ENCODE measurements at places on chromosomes 6 and 20.

DNA sequence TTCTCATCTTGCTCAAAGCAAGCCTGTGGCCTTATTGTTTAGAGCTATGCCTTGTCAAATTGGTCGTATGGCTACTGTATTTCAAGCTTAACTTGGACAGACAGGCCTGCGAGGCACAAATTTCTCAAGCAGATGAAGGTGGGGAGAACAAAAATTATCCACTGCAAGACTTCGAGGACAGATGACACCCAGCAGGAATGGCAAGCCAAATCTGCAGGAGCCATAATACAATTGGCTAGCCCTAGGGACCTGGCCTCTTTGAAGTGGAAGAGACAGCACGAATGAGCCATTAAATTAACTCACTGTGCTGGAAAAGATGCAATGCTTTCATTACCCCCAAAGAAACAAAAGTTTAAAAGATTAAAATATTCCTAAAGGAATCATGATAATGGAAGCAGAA, 5.0 kb upstream of the BLOC1S5 start:
- DNase-seq, result no peak

GRCh38 chr20:38485041-38485440, 12.4 kb downstream of the RALGAPB start:
- no peak for DNase-seq

DNA sequence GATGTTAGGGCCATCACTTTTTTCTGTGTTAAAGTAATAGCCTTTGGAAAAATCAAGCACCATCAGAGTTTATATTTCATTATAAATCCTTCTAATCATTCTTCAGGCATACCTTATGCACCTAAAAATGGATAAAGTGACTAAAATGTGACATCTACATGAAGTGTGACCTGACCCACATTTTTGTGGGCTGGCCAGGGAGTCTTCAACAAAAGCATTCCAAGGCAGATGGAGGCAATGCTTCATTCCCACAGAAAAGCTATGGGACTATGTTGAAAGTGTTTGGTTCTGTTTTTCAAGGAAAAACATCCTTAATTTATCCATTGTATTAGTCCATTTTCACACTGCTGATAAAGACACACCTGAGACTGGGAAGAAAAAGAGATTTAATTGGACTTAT, 58.8 kb upstream of the LTV1 start:
- no peak for DNase-seq

GRCh38 chr6:109436041-109436440, 4.4 kb downstream of the PPIL6 start:
- no peak for DNase-seq

- DNase-seq, result no peak
These were observed 30.8 kb downstream of the PDE10A start for GRCh38 chr6:165632194-165632593.

DNA sequence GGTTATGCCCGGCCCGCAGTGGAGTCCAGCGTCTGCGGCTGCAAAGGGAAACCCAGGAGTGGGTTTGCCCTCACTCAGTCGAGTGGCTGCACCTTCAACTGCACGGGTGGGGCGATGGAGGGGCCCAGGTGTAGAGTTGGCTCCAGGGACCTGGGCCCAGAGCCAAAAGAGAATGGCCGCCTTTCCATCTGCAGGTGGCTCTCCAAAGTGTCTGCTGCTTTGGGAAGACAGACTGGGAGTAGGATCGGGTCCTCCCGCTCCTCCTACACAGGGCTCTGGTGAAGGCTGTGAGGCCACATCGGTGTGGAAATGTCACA, 80.1 kb downstream of the PTPN1 start:
- no peak for DNase-seq

DNA sequence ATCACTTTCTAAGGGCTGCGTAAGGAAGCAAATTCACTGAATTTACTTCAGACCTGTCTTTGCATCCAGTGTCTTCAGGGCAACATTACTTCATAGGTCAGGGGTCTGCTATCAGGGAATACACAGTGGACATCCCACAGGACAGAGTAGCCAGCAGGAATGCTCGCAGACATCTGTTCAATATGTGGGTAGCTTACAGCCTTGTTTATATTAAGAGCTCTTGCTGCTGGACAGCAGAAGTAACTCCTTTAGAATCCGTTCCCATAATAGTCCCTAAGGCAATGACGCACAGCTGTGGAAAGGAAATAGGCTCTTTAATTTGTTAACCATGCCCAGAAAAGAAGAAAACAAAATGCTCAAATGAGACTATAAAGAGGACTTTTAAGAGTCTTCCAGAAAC, 198.7 kb downstream of the MOXD1 start:
- DNase-seq, result no peak

GRCh38 chr20:38112261-38112929, 52.7 kb downstream of the TGM2 start:
- DNase-seq, result no peak

DNA sequence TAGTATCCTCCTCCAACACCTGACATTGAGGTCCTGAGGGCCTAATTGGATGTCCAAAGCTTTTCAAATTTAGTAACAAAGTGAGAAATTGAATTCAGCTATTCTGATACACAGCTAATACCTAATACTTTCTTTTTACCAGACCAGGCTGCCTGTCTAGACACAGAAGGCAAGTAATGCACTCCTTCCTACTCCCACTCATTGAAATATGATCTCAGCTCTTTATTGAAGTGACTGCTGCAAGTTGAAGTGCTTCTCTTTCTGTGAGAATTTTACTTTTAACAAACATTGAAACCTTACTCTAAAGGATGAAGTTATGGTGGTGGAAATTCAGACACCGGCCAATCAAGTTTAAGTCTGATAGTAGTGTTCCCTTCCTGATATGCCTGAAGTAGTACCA, 90.8 kb upstream of the OGFRL1 start:
- no peak for DNase-seq

- no peak for DNase-seq
These were observed 659.0 kb upstream of the HS3ST5 start for GRCh38 chr6:115001731-115002350.

GRCh38 chr20:7352165-7352564, 584.7 kb downstream of the BMP2 start:
- no peak for DNase-seq

DNA sequence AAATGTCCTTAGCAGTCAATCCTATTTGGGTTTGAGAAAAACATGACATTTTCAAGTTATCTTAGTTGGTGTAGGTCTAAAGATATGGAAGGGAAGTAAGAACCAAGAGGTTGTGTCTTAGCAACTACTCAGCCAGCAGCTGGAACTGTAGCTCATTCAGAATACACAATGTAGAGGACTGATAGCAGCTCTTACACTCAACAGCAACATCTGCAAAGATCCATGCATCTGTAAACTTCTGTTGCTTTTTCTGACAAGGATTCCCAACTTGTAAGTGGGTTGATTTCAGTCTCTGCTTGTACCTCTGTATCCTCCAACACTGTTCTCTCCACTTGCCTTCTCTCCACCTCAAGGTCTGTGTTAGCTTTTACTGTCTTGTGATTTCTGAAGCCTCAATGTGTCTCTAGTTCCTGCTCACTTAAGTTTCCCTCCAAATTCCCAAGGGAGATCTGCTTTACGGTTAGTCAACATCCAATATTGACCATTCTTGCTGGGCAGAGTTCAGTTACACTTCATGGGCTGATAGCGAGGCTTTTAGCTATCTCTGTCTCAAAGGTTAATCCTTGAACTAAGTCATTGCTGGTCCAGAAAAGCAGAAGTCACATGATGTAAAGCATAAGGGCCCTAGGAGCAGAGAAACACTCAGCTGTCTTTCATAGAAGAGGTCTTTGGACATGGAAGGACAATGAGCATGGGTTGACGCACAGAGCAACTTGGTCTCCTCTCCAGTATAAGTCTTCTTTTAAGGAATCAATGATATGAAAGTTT, 71.6 kb upstream of the LGSN start:
- DNase-seq, result no peak

DNA sequence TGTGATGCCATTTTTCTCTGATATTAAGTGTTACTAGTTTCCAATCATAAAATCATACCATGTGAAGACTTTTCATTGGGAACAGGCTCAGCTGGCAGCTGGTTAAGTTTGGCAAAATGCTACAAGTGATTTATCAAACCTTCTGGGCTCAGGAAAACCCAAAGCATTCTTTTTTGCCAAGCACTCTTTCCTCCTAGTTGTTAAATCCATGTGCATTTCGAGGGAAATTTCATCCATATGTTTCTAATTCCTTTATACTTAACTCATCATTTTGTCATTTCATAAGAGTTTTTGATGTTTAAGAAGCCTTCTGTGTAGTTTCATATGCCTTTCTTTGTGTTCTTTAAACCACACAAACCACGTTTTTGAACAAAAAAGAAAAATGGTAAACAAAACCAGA, 217.6 kb upstream of the PDE10A start:
- no peak for DNase-seq

DNA sequence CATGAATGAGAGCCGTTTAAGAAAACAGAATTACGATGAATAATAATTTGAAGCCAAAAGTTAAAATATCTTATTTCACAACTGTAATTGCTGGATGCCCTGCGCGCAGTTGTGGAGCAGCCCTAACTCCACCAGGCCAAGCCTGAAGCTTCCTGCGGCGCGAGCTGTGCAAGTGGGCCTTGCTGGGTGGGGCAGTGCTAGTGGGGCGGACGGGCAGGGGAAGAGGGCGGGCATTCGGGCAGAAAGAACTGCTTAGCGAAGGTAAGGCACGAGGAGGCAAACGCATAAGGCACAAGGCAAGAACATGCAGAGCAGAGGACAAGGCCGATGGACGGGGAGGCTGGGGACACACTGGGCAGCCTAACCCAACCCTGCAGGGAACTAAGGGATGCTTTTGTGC, 2.3 kb downstream of the HLA-DQB2 start:
- DNase-seq, result no peak

GRCh38 chr6:116165596-116165995, 39.7 kb upstream of the COL10A1 start:
- no peak for DNase-seq

- no peak for DNase-seq
These were observed 58.7 kb downstream of the ARHGAP18 start for GRCh38 chr6:129651291-129651691.

DNA sequence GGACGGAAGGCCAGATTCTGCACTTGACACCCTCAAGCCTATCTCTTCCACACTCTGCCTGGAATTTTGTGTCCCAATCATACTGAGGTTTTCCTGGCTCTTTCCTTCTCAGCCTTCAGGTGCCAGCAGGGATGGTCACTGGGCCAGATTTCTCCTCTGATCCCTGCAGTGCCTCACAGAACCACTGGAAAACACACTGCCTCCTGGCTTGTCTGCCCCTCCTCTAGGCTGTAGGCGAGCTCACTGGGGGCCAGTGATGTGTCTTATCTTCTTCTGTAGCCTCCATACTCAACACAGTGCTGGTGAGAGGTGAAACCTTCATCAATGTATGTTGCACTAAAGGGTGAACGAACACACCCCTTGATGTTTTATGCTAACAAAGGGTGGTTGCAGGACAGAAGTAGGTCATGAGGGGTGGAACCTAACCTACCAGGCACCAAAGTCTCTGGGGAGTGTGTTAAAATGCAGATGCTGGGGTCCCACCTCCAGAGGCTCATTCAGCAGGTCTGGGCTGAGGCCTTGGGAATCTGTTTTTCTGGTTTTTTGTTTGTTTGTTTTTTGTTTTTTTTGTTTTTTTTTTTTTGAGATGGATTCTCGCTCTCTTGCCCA, 80.3 kb downstream of the CDH26 start:
- DNase-seq, result no peak

DNA sequence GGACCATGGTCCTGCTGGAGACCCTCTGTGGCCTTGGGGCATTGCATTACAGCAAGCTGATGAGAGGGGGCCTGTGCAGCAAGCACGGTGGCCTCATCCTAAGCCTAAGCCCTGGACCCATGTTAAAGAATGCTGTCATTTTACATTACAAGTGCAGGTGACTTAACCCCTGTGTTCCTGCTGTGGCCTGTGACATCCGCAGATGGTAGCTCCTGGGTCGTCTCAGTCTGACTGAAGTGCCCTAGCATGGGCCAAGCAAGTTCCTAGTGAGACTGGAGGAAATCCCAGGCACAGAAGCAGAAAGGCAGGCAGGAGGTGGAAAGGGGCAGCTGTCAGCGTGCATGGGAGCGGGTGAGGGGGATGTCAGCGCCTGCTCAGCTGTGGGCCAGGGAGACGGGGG, 252.4 kb downstream of the FNDC1 start:
- DNase-seq, result no peak

DNA sequence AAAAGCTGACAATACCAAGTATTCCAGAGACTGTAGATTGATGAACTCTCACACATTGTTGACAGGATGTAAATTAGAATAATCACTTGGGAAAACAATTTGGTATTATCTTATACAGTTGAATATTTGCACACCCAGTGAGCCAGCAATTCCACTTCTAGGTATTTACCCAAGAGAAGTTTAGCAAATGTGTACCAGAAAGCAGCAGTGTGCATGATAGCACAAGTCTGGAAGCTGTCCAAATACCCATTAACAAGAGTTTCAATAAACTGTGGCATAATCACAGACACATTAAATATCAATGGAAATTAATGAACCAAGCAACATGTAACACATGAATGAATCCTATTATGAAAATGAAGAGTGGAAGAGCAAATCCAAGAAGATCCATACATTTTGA, 233.6 kb downstream of the TPBG start:
- no peak for DNase-seq

GRCh38 chr20:14481863-14482262, 144.5 kb upstream of the FLRT3 start:
- DNase-seq, result no peak

GRCh38 chr6:129269076-129269475, 386.1 kb downstream of the LAMA2 start:
- no peak for DNase-seq

GRCh38 chr6:27073441-27073840, 174.1 kb upstream of the PRSS16 start:
- no peak for DNase-seq

DNA sequence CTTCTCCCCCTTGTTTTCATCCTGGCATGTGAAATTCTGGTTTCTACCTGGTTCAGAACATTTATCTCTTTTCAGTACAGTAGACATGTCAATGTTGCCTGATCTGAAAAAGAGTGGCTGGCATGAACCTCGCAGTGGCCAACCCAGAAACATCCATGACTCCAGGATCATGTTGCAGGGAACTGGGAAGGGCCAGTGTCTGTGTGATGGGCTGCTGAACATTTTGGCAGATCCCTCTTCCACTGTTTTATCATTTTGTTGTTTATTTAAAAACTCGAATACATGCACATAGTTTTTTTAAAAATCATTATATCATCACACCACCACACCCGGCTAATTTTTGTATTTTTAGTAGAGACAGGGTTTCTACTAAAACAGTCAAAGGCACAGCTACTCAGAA, 19.0 kb downstream of the WFDC3 start:
- DNase-seq, result no peak
